Osteoblast (primary cell): ENCODE measurements at places on chromosomes 7 and 10. TPM values are rescaled to one million over a fixed set of nuclear protein-coding genes. Genes with fewer than 3 reads are reported as not detected.

Gene NYAP1
- under 0.01 and 0.29 TPM in 2 replicates for total RNA-seq

GRCh38 chr7:132463922-132464321 is 112.3 kb downstream of the PLXNA4 start:
- DNase-seq = no peak

- peak; percentile 74 for DNase-seq
Observed at GRCh38 chr7:40673285-40673684, 538.5 kb downstream of the SUGCT start.

- no peak for DNase-seq
Observed at GRCh38 chr10:52481986-52482555, 168.0 kb downstream of the DKK1 start.

DNA sequence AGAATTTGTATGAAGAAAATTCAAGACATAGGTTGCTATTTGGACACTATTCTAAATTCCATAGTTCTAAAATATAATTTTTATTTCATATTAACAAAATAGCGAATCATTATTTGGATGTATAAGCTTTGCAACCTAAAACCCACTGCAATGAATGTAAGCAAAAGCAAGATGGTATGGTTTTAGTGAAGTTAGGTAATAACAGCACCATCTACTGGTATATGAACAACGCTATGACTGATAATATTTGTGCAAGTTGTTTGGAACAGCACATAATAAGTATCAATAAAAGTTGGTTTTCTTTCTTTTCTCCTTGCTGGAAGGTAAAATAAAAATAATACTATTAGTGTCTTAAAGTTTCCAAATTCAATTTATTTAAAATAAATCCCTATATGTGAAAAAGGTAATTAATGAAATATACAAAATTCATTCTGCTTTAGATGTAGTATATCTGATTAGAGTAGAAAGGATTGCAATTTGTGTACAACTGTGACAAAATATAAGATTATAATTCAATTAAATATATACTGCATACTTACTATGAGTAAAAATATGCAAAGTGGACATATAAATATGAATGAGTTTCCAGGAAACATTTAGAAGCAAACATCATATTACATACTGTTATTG is 79.0 kb upstream of the LSM8 start:
- no peak for DNase-seq

Gene TRIM50
- total RNA-seq = not detected in 2 replicates
